Right atrium auricular region (tissue), 2 donors: ENCODE measurements at places on chromosomes 6 and 20. TPM values are rescaled to one million over a fixed set of nuclear protein-coding genes. Genes with fewer than 3 reads are reported as not detected.

DNA sequence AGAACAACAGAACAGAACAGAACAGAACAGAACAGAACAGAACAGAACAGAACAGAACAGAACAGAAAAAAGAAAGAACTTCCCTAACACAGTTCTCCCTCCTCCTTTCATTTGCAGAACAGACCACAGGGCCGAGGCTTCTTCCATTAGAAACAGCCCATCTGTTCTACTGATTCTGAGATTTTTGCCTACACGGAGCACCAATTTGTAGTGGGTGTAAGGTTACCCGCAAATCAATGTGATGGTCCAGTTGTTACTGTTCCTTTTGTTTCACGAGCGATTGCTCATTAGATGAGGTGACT is 734 bp upstream of the OGFRL1 start:
- H3K36me3 ChIP-seq: no peaks in the 10 kb centered on the region
- DNase-seq: no peak
- H3K27ac ChIP-seq: peak overlapping the region; percentile 90
- peaks cover 38% of the 10 kb centered on the region for H3K4me1 ChIP-seq
- no peaks in the 10 kb centered on the region for H3K27me3 ChIP-seq

DNA sequence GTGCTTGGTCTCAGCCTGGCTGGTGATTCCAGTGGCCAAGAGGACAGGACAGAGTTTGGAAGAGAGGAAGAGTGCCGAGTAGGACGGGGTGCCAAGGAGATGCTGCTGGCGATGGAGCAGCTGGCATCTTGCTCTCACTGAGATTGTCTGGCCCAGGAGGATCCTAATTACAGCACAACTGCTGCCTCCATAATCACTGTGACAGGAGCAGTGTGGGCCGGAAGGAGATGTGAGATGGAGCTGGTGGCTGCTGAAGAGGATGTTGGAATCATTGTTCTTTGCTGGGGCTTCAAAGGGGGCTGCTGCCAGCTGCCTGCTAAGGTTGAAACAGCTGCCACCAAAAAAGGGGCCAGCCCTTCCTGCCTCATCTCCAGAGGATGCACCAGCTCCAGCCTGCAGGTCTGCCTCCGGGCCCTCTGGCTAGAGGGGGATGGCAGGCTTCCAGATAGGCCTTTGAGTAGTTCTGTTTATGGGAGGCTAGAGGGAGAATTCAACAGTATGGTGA is 214.4 kb downstream of the RNF144B start:
- H3K27me3 ChIP-seq: no peaks in the 10 kb centered on the region
- H3K27ac ChIP-seq: no peak overlapping the region
- peaks cover 5% of the 10 kb centered on the region for H3K4me1 ChIP-seq
- no peaks in the 10 kb centered on the region for H3K36me3 ChIP-seq
- DNase-seq: no peak

Gene SLC22A16
- not detected for total RNA-seq

DNA sequence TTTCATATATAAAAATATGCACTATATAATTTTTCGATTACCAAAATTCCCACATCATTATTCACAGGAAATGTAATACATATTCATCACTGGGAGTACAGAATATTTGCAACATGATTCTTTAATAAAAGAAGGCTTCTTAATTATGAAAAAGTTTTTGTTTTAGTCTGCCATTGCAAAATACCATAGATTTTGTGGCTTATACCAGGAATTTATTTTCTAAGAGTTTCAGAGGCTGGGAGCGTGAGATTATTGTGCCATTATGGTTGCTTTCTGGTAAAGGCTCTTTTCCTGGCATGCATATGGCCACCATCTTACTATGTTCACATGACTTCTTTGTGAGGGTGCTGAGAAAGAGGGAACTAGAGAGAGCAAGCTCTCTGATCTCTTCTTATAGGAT is 306.9 kb upstream of the ADGRB3 start:
- H3K4me3 ChIP-seq: no peak overlapping the region
- H3K27me3 ChIP-seq: no peaks in the 10 kb centered on the region
- no peak for DNase-seq
- no peaks in the 10 kb centered on the region for H3K4me1 ChIP-seq
- no peaks in the 10 kb centered on the region for H3K36me3 ChIP-seq

GRCh38 chr6:41939176-41939847 is 2.3 kb downstream of the CCND3 start:
- peaks cover 26% of the 10 kb centered on the region for H3K36me3 ChIP-seq
- H3K27ac ChIP-seq: peak overlapping the region; percentile 85
- H3K4me1 ChIP-seq: peaks cover 5% of the 10 kb centered on the region
- peak; percentile 76 for DNase-seq

Gene ULBP3
- 1.4 TPM for total RNA-seq

- no peaks in the 10 kb centered on the region for H3K27me3 ChIP-seq
- H3K4me1 ChIP-seq: peaks cover 18% of the 10 kb centered on the region
- H3K4me3 ChIP-seq: no peak overlapping the region
- no peak for DNase-seq
- H3K36me3 ChIP-seq: peaks cover 17% of the 10 kb centered on the region
- peak overlapping the region; percentile 11 for H3K27ac ChIP-seq
Observed at GRCh38 chr20:32709632-32710121, 33.6 kb downstream of the COMMD7 start.

GRCh38 chr6:47919875-47920274 is 138.0 kb downstream of the OPN5 start:
- H3K27me3 ChIP-seq: no peaks in the 10 kb centered on the region
- no peak overlapping the region for H3K27ac ChIP-seq
- H3K4me3 ChIP-seq: no peak overlapping the region
- no peaks in the 10 kb centered on the region for H3K36me3 ChIP-seq
- no peaks in the 10 kb centered on the region for H3K4me1 ChIP-seq
- no peak for DNase-seq

- no peak overlapping the region for H3K4me3 ChIP-seq
- H3K27me3 ChIP-seq: no peaks in the 10 kb centered on the region
- H3K36me3 ChIP-seq: no peaks in the 10 kb centered on the region
- no peak overlapping the region for H3K27ac ChIP-seq
- DNase-seq: no peak
Observed at GRCh38 chr6:20538907-20539306, 4.7 kb downstream of the CDKAL1 start.

Gene FOXQ1
- total RNA-seq: not detected

- no peak overlapping the region for H3K4me3 ChIP-seq
- no peak for DNase-seq
- no peaks in the 10 kb centered on the region for H3K4me1 ChIP-seq
Observed at GRCh38 chr6:72649032-72649984, 27.4 kb downstream of the KCNQ5 start.

DNA sequence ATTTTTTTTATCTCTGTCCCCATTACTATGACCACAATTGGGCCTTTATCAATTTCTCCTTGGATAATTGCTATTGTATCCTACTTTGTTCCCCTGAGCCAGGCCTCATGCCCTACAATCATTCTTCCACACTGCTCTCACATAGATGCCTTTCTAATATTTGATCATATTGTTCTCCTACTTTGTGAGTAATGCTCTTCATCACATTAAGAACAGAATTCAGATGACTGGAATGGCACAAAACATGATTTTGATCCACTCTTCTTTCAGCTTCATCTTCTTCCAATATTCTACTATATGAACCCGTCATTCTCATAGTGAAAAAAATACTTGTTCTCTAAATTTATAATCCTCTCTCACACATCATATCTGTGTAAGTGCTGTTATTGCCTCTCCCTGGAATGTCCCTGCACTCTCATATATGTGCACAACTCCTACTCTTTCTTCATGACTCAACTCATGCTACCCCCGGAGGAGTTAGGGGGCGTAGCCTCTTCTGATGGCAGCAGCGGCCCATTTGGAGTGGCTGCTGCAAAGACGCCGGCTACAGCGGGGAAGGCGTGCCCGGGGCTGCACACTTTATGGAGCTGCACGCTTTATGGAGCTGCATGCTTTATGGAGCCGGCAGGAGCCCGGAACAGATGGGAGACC is 25.3 kb upstream of the HACE1 start:
- no peak overlapping the region for H3K4me3 ChIP-seq
- H3K27ac ChIP-seq: no peak overlapping the region
- DNase-seq: no peak
- no peaks in the 10 kb centered on the region for H3K36me3 ChIP-seq
- H3K27me3 ChIP-seq: no peaks in the 10 kb centered on the region

DNA sequence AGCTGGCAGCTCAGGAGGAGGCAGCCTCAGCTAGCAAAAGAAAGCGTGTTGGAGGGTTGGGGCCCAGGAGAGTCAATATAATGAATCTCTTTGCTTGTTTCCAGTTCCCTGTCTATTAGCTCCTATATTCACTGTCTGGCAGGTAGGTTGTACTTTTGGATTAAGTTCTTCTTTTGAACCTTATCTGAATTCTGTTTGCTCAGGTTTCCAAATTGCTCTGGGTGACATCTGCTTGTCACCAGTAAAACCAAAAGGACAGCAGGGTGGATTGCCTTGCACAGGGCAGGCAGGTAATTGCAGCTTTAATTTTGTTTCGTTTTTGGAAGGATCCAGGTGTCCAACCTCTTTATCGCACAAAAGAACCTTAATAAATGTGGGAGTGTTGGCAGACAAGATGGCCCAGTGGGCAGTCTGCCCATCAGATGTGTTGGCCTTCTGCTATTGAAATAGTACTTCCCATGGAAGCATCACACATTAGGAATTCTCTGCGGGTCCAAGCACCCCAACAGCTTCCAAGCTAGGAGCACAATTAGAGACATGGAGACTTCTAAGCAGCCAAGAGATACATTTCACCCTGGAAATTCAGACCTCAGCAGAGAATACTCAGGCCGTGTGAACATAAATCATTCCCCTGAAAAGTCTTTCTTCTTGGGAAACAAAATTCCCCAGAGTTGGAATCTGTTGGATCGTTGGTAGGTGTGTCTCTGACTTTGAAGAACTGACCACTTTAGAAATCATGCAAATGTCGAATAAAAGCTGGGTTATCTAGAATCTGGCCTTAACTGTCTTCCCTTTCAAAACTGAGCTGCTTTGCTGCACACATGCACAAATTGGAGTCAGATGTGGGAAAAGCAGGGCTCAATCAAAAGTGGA is 286.9 kb upstream of the BMP2 start:
- no peaks in the 10 kb centered on the region for H3K36me3 ChIP-seq
- no peak for DNase-seq
- no peak overlapping the region for H3K4me3 ChIP-seq
- no peak overlapping the region for H3K27ac ChIP-seq
- H3K27me3 ChIP-seq: no peaks in the 10 kb centered on the region

Gene ADTRP
- total RNA-seq: not detected

Gene TULP1
- total RNA-seq: not detected

DNA sequence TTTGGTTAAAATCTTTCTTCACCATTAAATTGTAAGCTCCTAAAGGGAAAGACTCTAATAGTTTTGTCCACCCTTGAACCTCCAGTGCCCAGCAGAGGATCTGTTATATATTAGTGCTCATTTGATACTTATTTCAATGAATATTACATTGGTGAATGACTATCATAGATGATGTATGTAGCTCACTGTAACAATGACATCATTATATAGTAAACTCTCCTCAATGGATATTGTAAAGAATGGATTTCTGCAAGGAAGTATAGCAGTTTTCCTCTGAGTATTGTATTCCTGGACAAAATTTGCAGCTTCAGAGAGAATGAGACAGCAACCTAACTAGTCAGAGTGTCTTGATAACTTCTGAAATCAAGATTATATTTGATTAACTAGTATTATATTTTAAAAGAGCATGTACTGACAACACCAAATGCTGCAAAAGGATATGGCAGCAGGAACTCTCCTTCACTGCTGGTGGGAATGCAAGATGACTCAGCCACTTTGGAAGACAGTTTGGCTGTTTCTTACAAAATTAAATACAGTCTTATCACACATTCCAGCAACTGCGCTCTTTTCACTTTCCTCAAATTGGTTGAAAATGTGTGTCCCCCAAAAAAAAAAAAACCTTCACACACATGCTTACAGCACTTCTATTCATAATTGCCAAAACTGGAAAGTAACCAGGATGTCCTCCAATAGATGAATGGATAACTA is 189.8 kb upstream of the OPRM1 start:
- H3K27me3 ChIP-seq: no peaks in the 10 kb centered on the region
- DNase-seq: no peak
- H3K4me1 ChIP-seq: no peaks in the 10 kb centered on the region
- H3K36me3 ChIP-seq: no peaks in the 10 kb centered on the region

Gene ISM1
- total RNA-seq: 1.3 TPM

DNA sequence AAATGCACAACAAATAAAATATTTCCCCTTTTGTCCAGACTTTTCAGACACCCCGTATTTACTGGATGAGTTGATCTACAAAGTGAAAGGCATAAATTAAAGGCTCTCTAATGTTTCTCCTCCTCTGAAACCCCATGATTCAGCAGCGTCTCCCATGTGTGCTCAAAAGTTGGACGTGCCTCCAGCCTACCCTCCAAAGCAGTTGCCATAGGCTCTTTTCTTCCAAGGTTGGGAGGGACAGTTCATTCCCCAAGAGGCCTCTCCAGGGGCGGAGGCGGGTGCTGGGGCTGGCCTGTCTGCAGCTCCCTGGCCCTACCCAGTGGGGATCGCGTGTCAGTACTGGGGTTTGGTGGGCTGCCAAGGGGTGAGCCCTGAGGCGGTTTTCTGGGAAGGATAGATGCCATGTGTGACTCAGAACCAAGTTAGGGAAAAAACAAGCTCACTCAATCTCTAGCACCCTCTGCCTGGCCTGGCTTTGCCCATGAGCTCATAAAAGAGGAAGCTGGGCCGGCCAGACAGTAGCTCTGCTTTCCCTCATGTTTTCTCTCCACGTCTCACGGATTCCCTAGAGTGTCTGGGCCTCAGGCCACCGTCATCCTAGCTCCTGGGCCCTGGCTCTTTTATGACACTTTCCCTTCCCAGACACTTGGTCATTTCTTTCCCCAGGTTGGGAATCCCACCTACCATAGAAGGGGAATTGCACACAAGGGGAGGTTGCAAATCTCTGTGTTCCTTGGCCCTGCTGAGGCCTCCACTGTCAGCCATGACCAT is 8.0 kb upstream of the IER3 start:
- no peaks in the 10 kb centered on the region for H3K36me3 ChIP-seq
- peak overlapping the region; percentile 87 for H3K27ac ChIP-seq
- no peaks in the 10 kb centered on the region for H3K4me1 ChIP-seq
- H3K4me3 ChIP-seq: no peak overlapping the region
- H3K27me3 ChIP-seq: no peaks in the 10 kb centered on the region

DNA sequence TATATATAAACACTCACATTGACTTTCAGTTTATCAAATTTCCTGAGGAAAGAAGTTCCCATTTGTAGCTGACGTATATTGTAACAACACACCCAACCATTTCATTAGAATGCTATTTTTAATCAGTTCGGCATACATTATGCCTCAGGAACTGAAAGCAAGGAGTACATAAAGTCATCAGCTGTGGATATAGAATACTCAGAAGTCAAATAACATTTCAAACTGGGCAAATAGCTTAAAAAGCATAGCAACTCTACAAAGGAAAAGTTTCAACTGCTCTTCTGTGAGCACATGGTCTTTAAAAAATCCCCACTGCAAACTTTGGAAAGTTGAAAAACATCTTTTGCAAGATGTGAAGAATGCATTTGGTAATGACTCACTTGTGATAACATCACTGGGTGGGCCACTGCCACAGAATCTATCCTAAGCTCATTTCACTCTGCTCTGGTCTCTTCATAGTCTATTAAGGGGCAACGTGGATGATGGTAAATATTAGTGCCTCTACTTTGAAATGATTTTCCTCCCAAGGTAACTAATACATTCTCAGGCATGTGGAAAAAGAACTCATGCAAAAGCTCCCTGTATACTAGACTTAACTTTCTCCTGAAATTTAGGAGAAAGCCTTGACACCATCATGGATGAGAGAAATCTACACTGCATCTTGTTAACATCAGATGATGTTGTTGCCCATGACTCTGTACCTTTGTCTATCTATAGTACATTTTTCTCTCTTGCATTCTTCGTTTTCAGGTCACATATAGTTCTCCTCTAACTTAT is 49.2 kb downstream of the FYN start:
- DNase-seq: no peak
- H3K27ac ChIP-seq: peak overlapping the region; percentile 70
- H3K4me3 ChIP-seq: no peak overlapping the region
- peaks cover 36% of the 10 kb centered on the region for H3K4me1 ChIP-seq
- no peaks in the 10 kb centered on the region for H3K27me3 ChIP-seq
